Kidney epithelial cell (primary cell): ENCODE measurements at places on chromosomes 12 and 14. TPM values are rescaled to one million over a fixed set of nuclear protein-coding genes. Genes with fewer than 3 reads are reported as not detected.

- DNase-seq: no peak
These were observed 55.2 kb downstream of the TMCC3 start for GRCh38 chr12:94595152-94595551.

Gene ENDOU
- total RNA-seq: not detected in 2 replicates

Gene C12orf76
- total RNA-seq: 8.8 and 14.5 TPM in 2 replicates

GRCh38 chr12:124861492-124861891 lies 2.2 kb downstream of the SCARB1 start:
- no peak for DNase-seq

GRCh38 chr14:97073622-97074021 lies 276.4 kb downstream of the VRK1 start:
- no peak for DNase-seq

- no peak for DNase-seq
These were observed 25.3 kb downstream of the PAH start for GRCh38 chr12:102891756-102892155.

Gene DNAJC22
- total RNA-seq: 1.2 and 1.6 TPM in 2 replicates

Gene JAG2
- total RNA-seq: 2.4 and 2.7 TPM in 2 replicates

- no peak for DNase-seq
These were observed 5.8 kb downstream of the SLC38A2 start for GRCh38 chr12:46366771-46367170.

DNA sequence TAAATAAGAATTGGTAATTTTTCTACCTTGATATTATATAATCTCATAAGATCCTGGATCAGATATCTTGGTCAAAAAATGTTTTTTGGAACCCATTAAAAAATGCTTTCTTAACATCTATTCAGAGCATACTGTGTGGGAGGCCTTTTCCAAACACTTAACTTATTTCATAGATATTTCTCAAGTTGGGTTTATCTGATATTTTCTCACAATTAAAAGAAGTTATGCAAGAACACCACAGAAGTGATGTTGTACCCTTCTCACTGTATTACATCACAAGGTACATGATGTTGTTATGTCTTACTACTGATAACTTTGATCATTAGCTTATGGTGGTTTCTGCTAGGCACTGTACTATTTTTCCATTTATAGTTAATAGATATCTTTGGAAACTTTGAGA lies 23.4 kb upstream of the PRPF39 start:
- DNase-seq: no peak

Gene TSHR
- not detected in 2 replicates for total RNA-seq

DNA sequence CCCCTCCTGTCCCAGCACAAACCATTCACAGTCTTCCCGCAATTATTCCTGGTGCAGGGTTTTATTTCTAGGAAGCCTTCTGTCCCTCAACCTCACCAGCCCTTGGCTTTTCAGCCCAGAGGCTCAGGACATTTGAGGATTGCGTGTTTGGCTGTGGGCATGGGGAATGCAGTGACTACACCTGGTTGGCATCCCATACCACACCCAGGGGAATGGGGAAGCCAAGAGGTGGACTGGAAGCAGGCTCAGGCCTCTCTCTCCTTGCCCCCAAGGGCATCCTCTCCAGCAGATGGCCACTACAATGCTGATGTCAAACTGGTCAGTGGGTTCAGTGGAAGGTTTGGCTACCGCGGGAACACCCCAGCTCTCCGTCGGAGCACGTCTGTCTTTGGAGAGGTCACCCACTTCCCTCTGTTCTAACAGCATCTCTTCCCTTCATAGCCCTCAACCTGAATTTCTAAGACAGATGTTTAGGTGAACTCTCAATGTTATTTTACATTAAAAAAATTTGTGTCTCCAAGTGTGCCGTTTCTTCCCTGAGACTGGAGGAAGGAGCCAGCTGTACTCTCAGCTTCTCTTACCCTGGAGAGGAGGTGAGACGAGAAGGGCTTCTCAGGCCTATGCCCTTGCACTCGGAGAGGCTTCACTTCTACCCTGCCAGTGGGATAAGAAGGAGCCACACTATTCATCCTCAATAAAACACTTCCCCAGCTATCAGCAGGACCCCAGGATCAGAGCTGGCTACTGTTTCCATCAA lies 35.5 kb downstream of the DCAF4 start:
- peak; percentile 60 for DNase-seq

DNA sequence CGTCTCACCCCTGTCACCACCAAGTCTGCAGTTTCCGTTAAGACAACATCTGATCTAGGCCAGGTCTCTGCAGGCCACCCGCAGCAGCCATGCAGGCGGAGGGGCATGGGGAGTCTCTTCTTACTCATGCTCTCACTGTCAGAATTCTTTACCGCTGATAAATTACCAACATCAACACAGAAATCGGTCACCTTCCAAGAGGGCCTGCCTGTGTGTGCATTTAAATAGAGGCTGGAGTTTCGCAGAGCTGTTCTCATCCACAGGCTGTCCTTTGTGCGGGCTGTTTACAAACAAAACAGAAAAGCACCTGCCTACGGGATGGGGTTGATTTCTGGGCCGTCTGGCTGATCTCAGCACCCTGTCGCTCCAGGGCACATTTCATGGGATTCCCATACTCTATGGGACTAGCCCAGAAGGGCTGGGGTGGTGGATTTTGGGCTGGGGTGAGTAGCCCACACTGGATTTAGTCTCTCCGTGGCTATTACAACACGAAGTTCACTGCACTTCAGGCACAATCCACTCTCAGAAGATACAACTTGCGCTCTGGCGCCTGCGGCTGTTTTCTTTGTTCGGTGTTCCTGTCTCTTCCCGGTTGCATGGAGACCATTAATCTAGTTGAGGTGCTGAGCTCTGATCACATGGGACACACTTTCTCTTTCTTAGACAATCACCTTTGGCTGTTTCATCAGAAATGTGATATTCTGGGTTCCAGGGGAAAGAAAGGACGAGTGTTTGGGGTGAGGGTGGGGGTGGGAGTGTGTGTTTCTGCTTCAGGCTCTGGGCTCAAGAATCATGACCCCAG lies 331.1 kb downstream of the GLT1D1 start:
- no peak for DNase-seq

Gene GPATCH2L
- total RNA-seq: 76.7 and 83.3 TPM in 2 replicates

DNA sequence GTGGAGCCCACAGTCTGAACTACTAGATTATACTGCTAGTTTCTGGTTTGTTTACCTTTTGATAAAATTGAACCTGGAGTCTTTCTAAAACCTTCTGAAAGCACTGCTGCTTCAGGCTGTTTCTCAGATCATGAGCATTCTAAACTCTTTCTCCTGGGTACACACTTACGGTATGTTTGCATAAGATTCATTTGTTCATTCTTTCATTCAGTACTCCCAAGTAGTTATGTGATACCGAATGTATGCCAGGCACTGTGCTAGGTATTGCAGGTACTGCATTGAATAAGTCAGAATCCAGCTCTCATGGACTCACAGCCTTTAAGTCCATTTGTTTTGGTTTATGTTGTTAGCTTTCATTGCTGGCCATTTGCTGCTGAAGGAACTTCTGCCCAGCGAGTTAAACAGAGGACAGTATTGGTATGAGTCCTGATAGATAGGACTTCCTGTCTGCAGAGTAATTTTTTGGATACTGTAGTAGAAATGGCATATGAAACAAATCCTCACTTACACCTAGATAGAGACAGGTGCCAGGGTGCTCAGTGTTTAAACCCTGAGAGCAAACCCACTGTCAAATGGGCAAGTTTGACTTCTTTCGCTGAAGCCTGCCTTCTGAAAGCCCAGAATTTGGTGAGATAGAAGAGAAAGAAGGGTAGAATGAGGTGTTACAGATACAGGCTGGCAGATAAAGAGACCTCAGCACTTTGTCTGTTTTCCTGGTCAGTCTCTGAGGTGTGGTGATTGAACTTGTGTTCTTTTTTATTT lies 2.1 kb downstream of the SUSD6 start:
- DNase-seq: no peak

Gene MYBPC1
- total RNA-seq: not detected in 2 replicates

- no peak for DNase-seq
These were observed 27.4 kb upstream of the STON2 start for GRCh38 chr14:81427348-81428058.

Gene LALBA
- not detected in 2 replicates for total RNA-seq

GRCh38 chr12:107515446-107515958 lies 170.1 kb upstream of the PWP1 start:
- DNase-seq: peak; percentile 99

Gene NTF3
- 0.34 TPM in 1 of 2 replicates, not detected in the other for total RNA-seq

Gene KRT72
- total RNA-seq: not detected in 2 replicates

DNA sequence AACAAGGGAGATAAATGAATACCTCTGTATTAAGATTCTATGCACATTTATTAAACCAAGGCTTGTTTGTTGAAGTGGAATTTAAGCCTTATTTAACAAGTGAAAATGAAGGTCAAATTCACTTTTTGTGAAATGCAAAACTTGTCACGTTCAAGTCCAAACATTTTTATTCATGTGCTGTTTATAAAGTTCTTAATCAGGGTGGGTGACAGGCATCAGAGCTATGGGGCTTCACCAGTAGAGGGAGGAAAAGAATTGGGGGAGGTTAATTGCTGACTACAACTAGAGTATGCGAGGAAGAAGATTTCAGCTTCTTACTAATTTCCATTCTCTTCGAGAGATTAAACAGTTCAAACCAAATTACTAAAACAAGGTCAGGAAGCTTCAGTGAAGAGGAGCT lies 9.7 kb downstream of the MOK start:
- no peak for DNase-seq

- DNase-seq: no peak
These were observed 15.2 kb upstream of the PRKAG1 start for GRCh38 chr12:49033611-49034285.

DNA sequence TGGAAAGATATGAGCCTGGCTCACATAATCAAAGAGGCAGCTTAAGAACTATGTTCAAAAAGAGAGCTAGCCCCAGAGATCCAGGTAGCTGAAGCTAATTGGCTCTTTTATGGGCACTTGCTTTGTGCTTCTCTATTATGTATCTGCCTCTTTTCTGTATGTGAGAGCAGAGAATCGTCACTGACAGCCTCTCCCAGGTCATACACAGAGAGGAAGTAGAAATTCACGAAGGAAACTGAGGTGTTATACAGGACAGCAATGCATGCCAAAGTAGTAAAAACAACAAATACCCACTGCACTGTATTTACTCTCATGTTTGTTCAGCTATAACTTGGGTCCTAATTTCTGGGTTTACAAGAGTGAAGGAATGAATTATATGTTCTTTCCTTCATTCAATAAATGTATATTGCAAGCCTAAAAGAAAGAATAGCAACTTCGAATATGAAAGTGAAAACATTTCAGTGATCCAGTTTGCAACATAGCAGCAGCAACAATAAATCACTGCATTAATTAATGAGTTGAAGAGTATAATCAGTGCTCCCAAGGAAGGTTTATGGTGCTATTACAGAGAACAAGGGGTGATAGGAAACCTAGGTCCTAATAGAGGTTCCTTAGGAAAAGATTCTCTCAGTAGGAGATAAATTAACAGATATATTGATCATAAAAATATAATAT lies 47.1 kb upstream of the ATXN7L3B start:
- no peak for DNase-seq

GRCh38 chr12:6416596-6416995 lies 28.2 kb upstream of the CD27 start:
- DNase-seq: no peak

DNA sequence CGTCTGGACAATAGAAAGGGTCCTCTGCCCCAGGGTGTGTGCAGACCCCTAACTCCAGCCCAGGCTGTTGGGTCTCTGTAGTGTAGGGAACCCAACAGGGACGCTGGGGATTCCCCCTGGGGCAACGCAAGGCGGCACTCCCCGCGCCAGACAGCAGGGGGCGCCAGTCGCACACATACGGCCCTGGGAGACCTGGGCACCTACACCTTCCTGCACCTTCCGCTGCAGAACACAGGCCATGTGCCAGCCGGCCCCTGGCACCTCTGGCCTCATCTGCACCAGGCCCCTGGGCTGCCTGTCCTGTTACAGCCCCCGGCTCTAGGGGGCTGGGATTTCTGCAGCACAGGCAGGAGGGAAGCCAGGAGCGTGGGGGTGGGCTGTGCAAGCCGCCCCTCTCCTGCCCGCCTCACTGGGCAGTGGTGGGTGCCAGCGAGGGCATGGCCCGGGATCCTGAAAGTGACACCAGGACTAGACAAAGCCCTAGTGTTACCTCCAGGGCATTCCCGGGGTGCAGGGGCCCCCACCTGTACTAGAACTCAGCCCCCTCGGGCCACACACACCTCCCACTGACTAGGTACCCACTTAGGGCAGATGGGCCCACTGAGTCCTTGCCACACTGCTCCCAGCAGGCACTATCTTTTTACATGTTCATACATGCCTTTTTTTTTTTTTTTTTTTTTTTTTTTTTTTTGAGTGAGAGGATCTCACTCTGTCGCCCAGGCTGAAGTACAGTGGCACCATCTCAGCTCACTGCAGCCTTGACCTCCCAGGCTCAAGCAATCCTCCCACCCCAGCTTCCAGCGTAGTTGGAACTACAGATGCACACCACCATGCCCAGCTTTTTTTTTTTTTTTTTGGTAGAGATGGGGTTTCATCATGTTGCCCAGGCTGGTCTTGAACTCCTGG lies 37.5 kb downstream of the CCNK start:
- no peak for DNase-seq

GRCh38 chr14:94376976-94377865 lies 11.2 kb downstream of the SERPINA1 start:
- no peak for DNase-seq

DNA sequence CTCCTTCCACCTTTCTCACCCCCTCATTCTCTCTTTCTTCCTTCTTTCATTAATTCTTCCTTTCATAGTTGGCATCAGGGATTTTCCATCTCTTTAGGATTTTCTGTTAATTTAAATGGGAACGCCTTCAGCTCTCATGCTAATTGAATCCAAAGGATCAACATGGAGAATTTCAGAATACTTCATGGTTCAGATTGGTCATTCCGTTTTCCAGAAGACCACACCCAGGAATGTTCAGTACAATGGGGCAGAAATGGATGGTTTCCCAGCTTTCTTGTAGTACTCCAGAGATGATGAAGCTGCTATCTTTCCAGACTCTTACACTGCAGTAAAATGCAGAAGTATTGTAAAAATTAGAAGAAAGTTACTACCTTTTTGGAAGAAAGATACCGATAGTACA lies 440.0 kb downstream of the DAD1 start:
- DNase-seq: no peak

- DNase-seq: no peak
These were observed 20.1 kb upstream of the PLXNC1 start for GRCh38 chr12:94128280-94128679.

Gene HOXC6
- total RNA-seq: 1.1 and 1.8 TPM in 2 replicates

Gene SLC35F4
- not detected in 2 replicates for total RNA-seq

Gene KRT2
- not detected in 2 replicates for total RNA-seq

DNA sequence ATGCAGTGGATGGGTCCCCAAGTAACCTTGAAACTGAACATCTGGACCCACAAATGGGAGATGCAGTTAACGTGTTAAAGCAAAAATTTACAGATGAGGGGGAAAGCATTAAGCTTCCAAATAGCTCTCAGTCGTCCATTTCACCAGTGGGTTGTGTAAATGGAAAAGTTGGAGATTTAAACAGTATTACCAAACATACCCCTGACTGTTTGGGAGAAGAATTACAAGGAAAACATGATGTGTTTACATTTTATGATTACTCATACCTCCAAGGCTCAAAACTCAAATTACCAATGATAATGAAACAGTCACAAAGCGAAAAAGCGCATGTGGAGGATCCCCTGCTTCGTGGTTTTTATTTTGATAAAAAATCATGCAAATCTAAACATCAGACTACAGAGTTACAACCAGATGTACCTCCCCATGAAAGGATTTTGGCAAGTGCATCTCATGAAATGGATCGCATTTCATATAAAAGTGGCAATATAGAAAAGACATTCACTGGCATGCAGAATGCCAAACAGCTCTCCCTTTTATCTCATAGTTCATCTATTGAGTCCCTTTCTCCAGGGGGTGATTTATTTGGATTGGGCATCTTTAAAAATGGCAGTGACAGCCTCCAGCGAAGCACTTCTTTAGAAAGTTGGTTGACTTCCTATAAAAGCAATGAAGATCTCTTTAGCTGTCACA lies 116.6 kb upstream of the NPAS3 start:
- DNase-seq: no peak

Gene SLCO1A2
- total RNA-seq: not detected in 2 replicates

Gene TAS2R20
- total RNA-seq: 0.41 and 1.0 TPM in 2 replicates
